Urinary bladder (tissue), 4 donors: ENCODE measurements at places on chromosomes 3 and 15. TPM values are rescaled to one million over a fixed set of nuclear protein-coding genes. Genes with fewer than 3 reads are reported as not detected.

DUSP7 gene
- total RNA-seq, result 8.2 TPM

MORC1 gene
- 0.90 TPM for total RNA-seq

PATL2 gene
- 1.7 TPM for total RNA-seq

SAMMSON gene
- 0.21 TPM for total RNA-seq

TTC21A gene
- total RNA-seq, result 4.3 TPM

NANOGP8 gene
- 0.53 TPM for total RNA-seq

SAMD7 gene
- not detected for total RNA-seq

PLSCR5 gene
- not detected for total RNA-seq

ERC2 gene
- 3.0 TPM for total RNA-seq

A4GNT gene
- not detected for total RNA-seq

SLC9C1 gene
- 1.9 TPM for total RNA-seq

PLCL2 gene
- total RNA-seq, result 23.0 TPM

GPR62 gene
- total RNA-seq, result not detected

CMC1 gene
- 20.5 TPM for total RNA-seq

SOX14 gene
- not detected for total RNA-seq

GP9 gene
- total RNA-seq, result not detected

SLC15A2 gene
- total RNA-seq, result 14.0 TPM

CLDN11 gene
- 28.1 TPM for total RNA-seq

RLBP1 gene
- total RNA-seq, result not detected
